M059J (cell line): ENCODE measurements at places on chromosomes 11 and 22. TPM values are rescaled to one million over a fixed set of nuclear protein-coding genes. Genes with fewer than 3 reads are reported as not detected.

GRCh38 chr11:7511401-7511800 lies 2.4 kb upstream of the PPFIBP2 start:
- DNase-seq = no peak

Gene GPHA2
- total RNA-seq = not detected in 2 replicates

Gene OR2D2
- total RNA-seq = not detected in 2 replicates

Gene MAP6
- total RNA-seq = 0.02 and 0.32 TPM in 2 replicates

Gene MMP13
- total RNA-seq = 96.9 and 103 TPM in 2 replicates

DNA sequence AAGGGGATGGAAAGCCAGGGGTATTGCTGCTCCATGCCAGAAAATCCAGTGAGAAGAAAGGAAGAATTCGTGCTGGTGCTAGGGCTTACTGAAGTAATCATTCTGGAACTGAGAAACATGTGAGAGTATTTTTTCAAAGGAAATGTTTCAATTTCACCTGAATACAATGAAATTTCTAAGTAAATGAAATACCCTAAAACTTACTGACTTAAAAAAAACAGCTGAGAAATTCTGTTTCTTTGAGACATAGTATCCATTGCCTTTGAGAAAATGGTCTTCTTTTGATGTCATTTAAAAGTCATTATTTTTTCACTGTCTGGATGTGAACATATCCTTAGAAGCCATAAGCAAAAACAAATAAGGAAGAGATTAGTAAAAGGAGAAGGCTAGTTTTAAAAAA lies at the start of gene OR51V1:
OR51V1 (minus strand) TSS at position 101 of the 400 bp plus-strand sequence; CDS start at position 101, 0 bp downstream.
- DNase-seq = no peak

DNA sequence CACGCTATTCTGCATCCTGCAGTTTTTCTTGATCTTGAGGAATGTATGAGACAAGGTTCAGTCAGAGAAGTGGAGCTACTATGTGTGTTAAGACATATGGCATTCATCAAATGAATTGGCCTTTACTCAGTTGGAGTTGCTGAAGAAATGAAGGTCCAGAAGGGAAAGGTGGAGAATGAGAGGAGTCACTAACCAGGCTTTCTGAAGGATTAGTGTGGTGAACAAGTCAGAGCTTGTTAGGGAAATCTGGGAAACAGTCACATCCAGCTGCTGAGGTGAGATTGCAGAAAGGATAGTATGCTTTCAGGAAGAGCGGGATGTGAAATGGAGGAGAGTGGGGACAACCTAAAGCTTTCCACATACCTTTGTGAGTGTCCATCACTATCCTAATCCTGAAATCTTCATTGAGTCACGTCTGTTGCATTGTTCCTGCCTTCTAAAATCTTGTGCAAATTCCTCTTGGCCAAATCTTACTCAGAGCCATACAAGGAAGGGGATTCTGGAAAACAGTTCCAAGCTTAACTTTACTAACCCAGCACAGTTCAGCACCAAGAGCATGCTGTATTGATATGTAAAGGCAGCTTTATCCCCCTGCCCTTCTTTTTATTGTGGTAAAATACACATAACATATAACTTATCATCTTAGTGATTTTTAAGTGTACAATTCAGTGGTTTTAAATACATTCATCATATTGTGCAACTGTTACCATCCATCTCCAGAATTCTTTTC lies 11.4 kb upstream of the PITPNB start:
- DNase-seq = no peak

DNA sequence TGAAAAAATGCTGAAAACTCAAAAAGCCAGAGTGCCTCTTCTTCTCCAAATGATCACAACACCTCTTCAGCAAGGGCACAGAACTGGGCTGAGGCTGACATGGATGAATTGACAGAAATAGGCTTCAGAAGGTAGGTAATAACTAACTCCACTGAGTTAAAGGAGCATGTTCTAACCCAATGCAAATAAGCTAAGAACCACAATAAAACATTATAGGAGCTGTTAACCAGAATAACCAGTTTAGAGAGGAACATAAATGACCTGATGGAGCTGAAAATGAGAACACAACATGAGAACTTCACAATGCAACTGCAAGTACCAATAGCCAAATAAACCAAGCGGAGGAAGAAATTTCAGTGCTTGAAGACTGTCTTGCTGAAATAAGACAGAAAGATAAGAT lies 9.2 kb downstream of the OR56B4 start:
- DNase-seq = no peak

- DNase-seq = no peak
Observed at GRCh38 chr11:71979602-71980001, 19.1 kb upstream of the IL18BP start.

GRCh38 chr22:21447694-21448402 lies 19.3 kb upstream of the TMEM191C start:
- DNase-seq = no peak

DNA sequence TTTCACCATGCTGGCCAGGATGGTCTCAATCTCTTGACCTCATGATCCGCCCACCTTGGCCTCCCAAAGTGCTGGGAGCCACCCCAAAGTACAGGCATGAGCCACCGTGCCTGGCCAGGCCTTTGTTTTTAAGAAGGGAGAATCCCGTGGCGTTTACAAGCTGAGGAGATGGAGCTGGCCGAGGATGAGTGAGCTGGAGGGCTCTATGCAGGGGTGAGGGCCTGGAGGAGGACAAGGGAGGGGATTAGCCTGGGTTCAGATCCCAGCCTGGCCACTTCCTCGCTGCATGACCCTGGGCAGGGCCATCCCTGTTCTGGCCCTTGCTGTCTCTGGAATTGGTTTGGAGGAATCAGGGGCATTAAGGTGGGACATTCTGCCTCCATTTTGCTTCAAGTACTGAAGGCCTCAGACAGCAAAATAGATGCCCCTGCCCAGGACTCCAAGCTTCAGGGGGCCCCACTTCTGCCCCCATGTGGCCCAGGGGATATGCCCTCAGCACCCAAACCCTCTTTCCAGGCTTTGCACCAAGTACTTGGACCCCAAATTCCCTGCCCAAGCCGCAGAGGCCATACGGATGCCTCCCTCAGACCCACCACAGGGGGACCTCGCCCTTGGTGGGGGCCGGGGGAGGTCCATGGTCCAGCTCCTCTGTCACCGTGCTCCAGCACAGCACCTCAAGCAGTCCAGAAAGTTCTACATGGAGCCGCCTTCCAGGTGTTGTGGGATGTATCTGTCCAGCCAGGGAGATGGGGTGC lies 12.1 kb upstream of the LRP5 start:
- DNase-seq = no peak

Gene MMP8
- not detected in 2 replicates for total RNA-seq

- peak; percentile 11 for DNase-seq
Observed at GRCh38 chr11:94557992-94558391, 9.2 kb upstream of the PIWIL4 start.

DNA sequence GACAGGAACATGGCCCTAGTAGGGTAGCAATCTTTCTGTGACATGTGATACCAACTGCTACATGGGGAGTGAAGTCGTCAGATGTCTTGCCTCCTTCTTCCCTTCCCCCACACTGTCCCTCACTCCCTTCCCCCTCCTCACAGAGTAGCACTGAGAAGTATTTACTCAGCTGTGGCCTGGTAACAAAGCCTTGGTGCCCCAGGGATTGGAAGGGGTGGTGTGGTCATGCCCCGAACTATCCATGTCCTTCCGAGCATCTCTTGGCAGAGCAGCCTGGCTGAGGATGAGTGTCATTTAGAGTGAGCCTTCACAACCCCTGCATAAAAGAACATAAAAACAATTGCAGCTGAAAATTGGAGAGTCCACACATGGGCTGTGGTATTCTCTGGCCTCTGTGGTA lies 46.1 kb downstream of the ARFGAP2 start:
- no peak for DNase-seq

DNA sequence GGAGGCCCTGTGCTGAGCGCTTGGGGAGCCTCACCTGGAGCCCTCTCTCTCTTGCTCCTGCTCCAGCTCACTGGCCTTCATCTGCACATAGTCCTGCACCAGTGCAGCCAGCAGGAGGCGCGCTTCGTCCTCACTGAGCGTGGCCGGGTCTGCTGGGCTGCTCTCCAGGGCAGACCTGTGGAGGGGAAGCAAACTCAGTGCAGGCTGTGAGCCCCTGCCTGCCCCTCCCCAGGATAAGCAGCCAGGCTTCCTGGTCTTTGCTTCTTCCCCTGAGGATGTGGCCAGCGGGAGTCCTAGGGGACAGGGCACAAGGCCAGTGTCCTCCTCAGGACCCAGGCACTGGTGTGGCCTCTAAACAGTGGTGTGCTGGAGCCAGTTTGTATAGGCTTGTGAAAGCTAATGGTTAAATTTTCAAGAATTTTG lies 2.2 kb downstream of the CALCA start:
- DNase-seq = no peak

Gene OR5A1
- total RNA-seq = not detected in 2 replicates
